ENCODE measurements at places on chromosomes 7 and 10. TPM values are rescaled to one million over a fixed set of nuclear protein-coding genes. Genes with fewer than 3 reads are reported as not detected.

- DNase-seq, result no peak
Measured at GRCh38 chr10:103500481-103500880, 7.0 kb downstream of the NEURL1 start.

GRCh38 chr10:48410503-48410902, 104.0 kb downstream of the MAPK8 start:
- DNase-seq, result no peak

DNA sequence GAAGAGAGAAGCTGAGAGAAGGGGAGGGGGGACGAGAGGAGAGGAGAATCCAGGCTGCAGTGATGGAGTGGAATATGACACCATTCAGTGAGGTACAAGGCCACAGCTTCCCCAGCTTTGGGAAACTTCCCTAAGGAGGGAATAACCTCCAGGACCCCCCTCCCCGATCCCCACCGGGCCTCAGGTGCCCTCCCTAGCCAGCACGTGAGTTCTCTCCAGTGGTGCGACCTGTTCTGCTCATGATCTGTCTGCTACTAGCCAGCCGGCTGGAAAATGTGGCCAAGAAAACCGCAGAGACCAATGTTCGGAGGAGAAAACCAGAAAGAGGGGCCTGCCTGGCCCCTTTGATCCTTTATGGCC, 39.9 kb upstream of the AGK start:
- DNase-seq, result no peak

GRCh38 chr7:41705109-41705901, 2.4 kb upstream of the INHBA start:
- DNase-seq, result peak; percentile 48

- no peak for DNase-seq
Measured at GRCh38 chr10:127398140-127398970, 150.8 kb upstream of the NPS start.

- no peak for DNase-seq
Measured at GRCh38 chr7:66946545-66946944, 25.5 kb downstream of the TMEM248 start.

- DNase-seq, result no peak
Measured at GRCh38 chr10:110032801-110033700, 25.3 kb downstream of the ADD3 start.

- DNase-seq, result no peak
Measured at GRCh38 chr7:55425141-55425752, 60.1 kb downstream of the LANCL2 start.

GRCh38 chr10:98085238-98085637, 49.2 kb upstream of the R3HCC1L start:
- DNase-seq, result no peak

GRCh38 chr10:98511876-98512275, 65.1 kb upstream of the HPS1 start:
- DNase-seq, result no peak

GRCh38 chr10:13253726-13254125, 19.6 kb upstream of the UCMA start:
- no peak for DNase-seq

The GPR26 gene
- not detected for polyA plus RNA-seq

The DOCK1 gene
- not detected for polyA plus RNA-seq

The CYP3A5 gene
- 0.20 TPM for polyA plus RNA-seq
